ENCODE measurements at places on chromosomes 5 and 9. TPM values are rescaled to one million over a fixed set of nuclear protein-coding genes. Genes with fewer than 3 reads are reported as not detected.
A peak's percentile ranks its signal among the peaks of the same experiment; 100 is the strongest.

Gene DNAJC18
- 26.4 TPM for total RNA-seq

Gene CBY3
- not detected for total RNA-seq

Gene INSL4
- total RNA-seq = not detected

DNA sequence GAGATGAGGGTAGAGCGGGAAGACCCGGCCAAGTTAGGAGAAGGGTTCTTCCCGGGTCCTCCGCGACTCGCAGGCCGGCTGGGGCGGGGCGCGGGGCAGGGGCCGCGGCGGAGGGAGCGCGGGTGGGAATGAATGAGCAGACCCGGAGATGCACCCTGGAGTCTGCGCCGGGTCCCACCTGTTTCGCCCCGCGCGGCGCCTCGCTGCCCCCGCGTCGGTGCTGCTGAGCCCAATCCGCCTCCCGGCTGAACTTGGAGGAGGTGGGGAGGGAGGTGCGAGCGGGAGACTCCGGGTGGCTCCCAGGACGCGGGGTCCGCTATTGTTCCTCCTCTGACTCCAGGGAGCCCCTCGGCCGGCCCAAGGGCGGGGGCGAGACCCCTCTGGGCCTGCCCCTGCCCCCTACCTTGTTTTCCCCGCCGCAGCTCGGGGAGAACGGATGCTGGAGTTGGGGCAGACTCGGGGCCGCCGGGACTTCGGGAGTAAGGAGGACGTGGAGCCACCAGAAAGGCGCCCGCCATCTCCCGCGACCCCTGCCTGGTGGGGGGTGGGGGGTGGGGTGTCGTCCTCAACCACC, 659 bp downstream of the RAI14 start:
- no peaks in the 10 kb centered on the region for H3K36me3 ChIP-seq
- H3K27ac ChIP-seq = peak overlapping the region; percentile 81
- H3K4me1 ChIP-seq = no peaks in the 10 kb centered on the region

GRCh38 chr9:134476272-134476941, 150.2 kb downstream of the RXRA start:
- no peak overlapping the region for H3K27ac ChIP-seq
- peaks cover 4% of the 10 kb centered on the region for H3K4me1 ChIP-seq
- no peak overlapping the region for H3K4me3 ChIP-seq
- H3K36me3 ChIP-seq = no peaks in the 10 kb centered on the region

DNA sequence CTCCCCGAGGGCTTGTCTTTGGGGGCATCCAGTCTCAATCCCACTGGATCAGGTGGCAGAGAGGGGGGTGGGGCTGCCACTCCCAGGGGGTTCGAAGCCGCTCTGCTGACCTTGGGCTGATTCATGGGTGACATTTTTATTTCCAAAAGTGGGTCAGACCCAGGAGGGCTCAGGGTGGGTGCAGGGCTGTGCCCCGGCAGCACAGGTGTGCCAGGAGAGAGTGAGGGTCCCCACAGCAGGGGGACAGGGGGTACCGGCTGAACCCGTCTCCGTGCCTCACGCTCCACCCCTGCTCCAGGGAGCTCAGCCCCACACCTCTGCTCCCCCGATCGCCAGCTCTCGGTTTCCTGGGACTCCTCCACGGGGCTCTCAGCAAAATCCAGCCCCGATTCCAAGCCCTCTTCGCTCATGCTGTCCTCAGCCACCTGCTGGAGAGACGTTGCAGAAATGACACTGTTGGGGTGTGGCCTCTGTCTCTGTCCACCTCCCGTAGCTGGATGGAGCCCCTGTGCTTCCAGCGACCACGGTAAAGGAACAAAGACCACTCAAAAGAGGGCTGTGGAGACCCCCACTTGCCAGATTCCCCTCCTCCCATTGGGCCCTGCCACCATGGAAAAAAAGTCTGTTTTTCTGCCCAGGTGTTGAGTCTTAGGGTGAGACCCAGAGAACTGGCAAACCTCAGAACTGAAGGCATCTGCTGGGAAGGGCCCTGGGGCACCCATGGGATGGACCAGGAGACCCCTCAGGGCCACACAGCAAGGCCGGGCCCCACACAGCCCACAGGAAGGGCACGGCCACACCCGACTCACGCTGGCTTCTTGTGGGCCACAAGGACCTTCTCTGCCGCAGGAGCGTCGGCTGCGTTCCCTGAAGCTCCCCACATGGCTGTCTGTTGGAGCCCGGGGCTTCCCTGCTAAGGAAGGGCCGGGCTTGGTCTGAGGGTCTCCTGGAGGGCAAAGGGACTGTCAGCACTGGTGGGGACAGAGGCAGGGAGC, 10.6 kb upstream of the QSOX2 start:
- H3K4me1 ChIP-seq = no peaks in the 10 kb centered on the region
- H3K27me3 ChIP-seq = no peaks in the 10 kb centered on the region
- H3K36me3 ChIP-seq = no peaks in the 10 kb centered on the region
- H3K27ac ChIP-seq = no peak overlapping the region
- H3K4me3 ChIP-seq = no peak overlapping the region

GRCh38 chr5:168064933-168065622, 226.4 kb upstream of the WWC1 start:
- no peaks in the 10 kb centered on the region for H3K36me3 ChIP-seq
- no peak overlapping the region for H3K4me3 ChIP-seq
- no peak for DNase-seq
- H3K27me3 ChIP-seq = peaks cover 2% of the 10 kb centered on the region
- H3K4me1 ChIP-seq = no peaks in the 10 kb centered on the region
- H3K27ac ChIP-seq = no peak overlapping the region

DNA sequence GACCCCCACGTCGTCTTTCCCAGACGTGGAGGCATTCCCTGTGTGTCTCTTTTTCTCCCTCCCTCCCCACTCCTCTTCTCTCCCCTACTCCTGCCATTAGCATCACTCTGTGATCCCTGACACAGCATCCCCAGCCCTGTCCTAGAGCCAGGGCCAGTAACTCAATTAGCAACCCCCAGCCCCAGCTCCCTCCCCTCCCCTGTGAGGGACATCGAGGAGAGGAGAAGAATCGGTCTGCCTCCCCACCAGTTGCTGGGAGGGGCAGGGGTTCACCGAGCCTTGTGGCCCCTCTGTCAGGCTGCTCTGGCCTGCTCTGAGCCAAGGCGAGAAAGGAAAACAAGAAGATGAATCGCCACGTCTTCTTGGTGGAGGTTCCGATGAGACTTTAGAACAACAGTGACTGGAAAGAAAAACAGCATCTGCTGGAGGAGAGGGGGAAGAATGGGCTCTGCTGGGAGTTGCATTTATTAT, 123.1 kb downstream of the PAPPA start:
- no peaks in the 10 kb centered on the region for H3K36me3 ChIP-seq
- no peak for DNase-seq
- no peaks in the 10 kb centered on the region for H3K4me1 ChIP-seq
- H3K27me3 ChIP-seq = no peaks in the 10 kb centered on the region
- no peak overlapping the region for H3K4me3 ChIP-seq

DNA sequence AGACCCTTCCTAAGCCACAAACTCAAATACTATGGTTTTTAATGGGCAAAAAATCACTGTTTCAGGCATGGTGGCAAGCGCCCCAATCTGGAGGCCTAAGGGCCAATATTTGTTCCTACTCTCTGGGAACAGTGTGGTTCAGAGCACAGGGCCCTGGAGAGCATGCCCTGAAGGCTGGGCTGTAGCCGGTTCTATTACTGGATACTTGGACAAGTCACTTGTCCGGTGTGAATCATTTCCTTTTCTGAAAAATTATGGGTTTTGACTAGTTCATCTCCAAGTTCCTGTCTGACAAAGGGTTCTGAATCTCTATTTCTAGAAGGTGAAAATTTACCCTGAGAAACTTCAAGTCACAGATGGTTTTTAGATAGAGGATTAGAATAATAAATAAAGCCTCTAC, 75.0 kb downstream of the OTULIN start:
- no peaks in the 10 kb centered on the region for H3K36me3 ChIP-seq
- DNase-seq = no peak
- H3K27ac ChIP-seq = no peak overlapping the region
- no peaks in the 10 kb centered on the region for H3K27me3 ChIP-seq
- H3K4me3 ChIP-seq = no peak overlapping the region
- peaks cover 2% of the 10 kb centered on the region for H3K4me1 ChIP-seq

DNA sequence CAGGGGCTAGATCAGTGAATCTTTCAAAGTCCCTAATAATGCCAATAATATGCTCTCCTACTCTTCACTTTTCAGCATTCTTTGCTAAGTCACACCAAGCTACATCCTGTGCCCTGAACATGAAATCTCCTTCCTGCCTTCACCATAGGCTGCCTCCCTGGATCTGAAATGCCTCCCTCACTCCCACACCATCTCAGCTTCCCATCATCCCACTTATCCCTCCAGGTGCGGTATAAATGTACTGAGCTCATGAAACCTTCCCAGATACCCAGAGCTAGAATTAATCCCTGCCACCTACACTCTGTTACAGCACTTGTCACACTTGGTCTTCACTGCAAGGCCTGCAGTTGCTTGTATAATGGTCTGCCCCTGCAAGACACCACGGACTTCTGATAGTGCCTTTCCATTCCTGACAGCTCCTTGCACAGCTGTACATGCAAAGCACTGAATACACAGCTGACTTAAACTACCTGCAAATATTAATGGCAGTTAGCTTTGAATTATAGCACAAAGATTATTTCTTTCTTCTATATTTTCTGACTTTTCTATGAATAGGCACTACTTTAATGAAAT, 250.4 kb downstream of the EBF1 start:
- H3K36me3 ChIP-seq = no peaks in the 10 kb centered on the region
- H3K4me3 ChIP-seq = no peak overlapping the region
- no peaks in the 10 kb centered on the region for H3K27me3 ChIP-seq
- H3K27ac ChIP-seq = no peak overlapping the region

GRCh38 chr9:104836767-104837166, 72.8 kb downstream of the NIPSNAP3B start:
- peaks cover 5% of the 10 kb centered on the region for H3K36me3 ChIP-seq
- DNase-seq = no peak
- no peak overlapping the region for H3K27ac ChIP-seq
- no peaks in the 10 kb centered on the region for H3K4me1 ChIP-seq
- H3K27me3 ChIP-seq = no peaks in the 10 kb centered on the region

- no peak overlapping the region for H3K27ac ChIP-seq
- no peaks in the 10 kb centered on the region for H3K4me1 ChIP-seq
- H3K4me3 ChIP-seq = no peak overlapping the region
- H3K36me3 ChIP-seq = no peaks in the 10 kb centered on the region
Observed at GRCh38 chr5:16345454-16345853, 120.1 kb downstream of the ZNF622 start.

DNA sequence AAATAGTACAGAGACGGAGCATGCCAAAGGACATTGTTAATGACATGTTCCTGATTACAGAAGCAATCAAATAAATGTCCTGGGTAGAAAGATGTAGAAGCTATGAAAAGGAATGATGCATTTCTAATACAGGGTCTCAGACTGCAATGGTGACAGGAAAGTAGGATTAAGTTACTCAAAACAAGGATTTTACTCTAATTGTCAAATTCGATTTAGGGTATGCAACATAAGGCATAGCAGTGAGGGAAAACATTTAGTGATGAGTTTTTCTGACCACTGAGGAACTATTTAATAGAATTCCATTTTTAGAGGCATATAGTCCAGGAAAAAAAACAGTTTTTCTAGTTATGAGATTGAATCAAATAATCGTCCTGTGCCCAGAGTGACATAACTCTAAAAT, 715.1 kb upstream of the ACO1 start:
- H3K4me3 ChIP-seq = no peak overlapping the region
- H3K36me3 ChIP-seq = no peaks in the 10 kb centered on the region
- no peak overlapping the region for H3K27ac ChIP-seq
- DNase-seq = no peak

- no peak overlapping the region for H3K27ac ChIP-seq
- no peak for DNase-seq
- H3K4me3 ChIP-seq = no peak overlapping the region
- H3K27me3 ChIP-seq = no peaks in the 10 kb centered on the region
Observed at GRCh38 chr9:95620314-95620713, 103.5 kb upstream of the PTCH1 start.

DNA sequence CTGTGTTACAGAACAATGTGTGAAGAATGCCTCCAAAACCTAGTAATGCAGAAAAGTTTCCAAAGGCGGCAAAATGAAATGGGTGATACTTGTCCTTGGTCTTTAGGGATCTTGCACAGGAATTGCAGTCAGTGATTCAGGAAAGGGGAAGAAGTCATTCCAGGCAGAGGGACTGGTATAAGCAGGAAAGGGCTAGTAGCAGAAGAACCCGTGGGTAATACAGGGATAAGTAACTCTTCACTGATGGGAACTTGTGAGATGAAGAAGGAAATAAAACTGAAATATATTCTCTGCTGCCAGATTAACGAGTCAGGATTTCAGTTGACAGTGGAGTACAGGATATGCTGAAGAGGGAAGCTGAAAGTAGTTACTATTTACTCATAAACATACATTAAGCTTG, 1.2 kb downstream of the SRFBP1 start:
- H3K27me3 ChIP-seq = no peaks in the 10 kb centered on the region
- no peaks in the 10 kb centered on the region for H3K4me1 ChIP-seq
- no peaks in the 10 kb centered on the region for H3K36me3 ChIP-seq

- H3K4me3 ChIP-seq = no peak overlapping the region
- no peak overlapping the region for H3K27ac ChIP-seq
- H3K4me1 ChIP-seq = no peaks in the 10 kb centered on the region
- no peaks in the 10 kb centered on the region for H3K36me3 ChIP-seq
Observed at GRCh38 chr5:76801159-76801802, 17.5 kb upstream of the F2RL1 start.

- no peak overlapping the region for H3K27ac ChIP-seq
- no peak for DNase-seq
- no peaks in the 10 kb centered on the region for H3K36me3 ChIP-seq
- H3K27me3 ChIP-seq = peaks cover 2% of the 10 kb centered on the region
- no peaks in the 10 kb centered on the region for H3K4me1 ChIP-seq
- H3K4me3 ChIP-seq = no peak overlapping the region
Observed at GRCh38 chr5:160507221-160507721, 85.6 kb downstream of the PTTG1 start.
